Stimulated activated CD8-positive, alpha-beta memory T cell treated with anti-CD3 and anti-CD28 coated beads, Interleukin-4, amount 100 ng/mL, for 1 hour (primary cell): ENCODE measurements at places on chromosomes 12 and 14.
A peak's percentile ranks its signal among the peaks of the same experiment; 100 is the strongest.

- DNase-seq, result no peak
These were observed 996.8 kb upstream of the TMEM132C start for GRCh38 chr12:127270193-127270592.

DNA sequence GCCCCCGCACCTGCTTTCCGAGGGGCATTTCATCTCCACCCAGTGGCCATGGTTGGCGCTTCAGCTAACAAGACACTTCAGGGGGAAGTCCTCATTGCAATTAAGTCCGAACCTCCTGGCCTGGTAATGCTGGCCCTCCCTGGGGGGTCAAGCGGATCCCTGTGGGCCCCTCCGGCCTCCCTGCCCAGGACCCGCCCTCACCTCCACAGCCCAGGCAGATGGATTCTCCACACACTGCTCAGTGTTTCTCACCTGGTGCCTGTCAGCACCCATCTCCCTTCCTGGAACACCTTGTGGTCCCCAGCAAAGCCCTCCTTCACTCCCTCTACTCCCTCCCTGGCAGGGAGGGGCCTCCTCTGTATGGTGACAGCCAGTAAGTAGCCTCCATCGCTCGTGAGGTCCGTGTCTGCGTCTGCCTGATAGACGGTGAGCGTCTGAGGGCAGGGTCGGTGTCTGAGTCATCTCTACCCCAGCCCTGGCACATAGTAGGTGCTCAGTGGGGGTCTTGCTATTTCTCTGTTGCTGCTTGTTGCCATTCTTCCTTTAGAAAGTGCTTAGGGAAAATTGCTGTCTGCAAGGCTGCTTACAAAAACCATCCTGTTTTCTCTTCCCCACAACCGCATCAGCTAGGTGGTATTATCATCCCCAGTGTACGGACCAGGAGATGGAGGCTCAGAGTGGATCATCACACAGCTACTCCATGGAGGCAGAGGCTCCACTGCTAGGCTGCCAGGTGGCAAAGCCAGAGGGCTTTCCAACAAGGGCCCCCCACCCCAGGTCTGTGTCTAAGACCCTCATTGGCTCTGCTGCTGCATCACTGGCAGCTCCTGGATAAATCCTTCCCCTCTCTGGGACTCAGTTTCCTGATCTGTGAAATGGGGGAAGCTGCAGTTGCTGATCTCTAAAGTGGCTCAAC lies 39.7 kb upstream of the EML1 start:
- no peak for DNase-seq

GRCh38 chr14:61048640-61049039 lies 67.6 kb downstream of the SLC38A6 start:
- no peak for DNase-seq

DNA sequence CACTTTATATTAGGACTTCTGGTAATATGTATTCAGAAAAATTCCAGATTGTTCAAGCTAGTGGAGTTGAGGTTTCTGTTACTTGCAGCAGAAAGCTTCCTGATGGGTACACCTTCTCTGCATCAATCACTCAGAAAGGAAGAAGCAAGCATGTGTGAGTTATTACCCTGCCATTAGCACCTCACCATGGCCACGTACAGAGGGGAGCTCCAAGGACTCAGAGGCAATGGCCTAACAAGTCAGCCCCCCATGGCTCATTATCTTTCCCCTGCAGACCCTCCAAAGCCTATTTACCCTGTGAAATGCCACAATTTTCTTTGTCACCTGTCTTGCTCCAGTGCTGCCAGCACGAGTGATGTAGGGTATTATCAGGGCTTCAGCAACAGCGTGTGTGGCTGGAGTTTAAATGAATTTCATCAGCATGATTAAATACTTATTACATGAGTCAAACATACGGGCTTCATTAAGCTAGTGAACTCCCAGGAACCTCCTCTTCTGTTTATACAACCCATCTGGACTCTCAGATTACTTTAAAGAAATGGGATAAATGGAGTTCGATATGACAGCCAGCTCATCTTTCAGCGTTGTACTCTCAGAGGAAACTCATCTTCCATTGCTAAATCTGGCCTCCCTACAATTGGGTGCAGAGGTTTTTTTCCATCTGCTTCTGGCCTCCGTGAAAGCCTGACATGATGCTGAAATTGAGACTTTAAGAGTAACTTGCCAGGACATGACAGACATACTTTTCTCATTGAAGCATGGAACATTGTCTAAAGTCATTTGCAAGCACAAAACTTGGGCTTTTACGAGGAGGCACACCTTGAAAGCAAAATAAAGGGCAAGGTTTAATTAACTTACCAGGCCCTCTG lies 135.9 kb downstream of the TMEM30B start:
- no peak for DNase-seq

DNA sequence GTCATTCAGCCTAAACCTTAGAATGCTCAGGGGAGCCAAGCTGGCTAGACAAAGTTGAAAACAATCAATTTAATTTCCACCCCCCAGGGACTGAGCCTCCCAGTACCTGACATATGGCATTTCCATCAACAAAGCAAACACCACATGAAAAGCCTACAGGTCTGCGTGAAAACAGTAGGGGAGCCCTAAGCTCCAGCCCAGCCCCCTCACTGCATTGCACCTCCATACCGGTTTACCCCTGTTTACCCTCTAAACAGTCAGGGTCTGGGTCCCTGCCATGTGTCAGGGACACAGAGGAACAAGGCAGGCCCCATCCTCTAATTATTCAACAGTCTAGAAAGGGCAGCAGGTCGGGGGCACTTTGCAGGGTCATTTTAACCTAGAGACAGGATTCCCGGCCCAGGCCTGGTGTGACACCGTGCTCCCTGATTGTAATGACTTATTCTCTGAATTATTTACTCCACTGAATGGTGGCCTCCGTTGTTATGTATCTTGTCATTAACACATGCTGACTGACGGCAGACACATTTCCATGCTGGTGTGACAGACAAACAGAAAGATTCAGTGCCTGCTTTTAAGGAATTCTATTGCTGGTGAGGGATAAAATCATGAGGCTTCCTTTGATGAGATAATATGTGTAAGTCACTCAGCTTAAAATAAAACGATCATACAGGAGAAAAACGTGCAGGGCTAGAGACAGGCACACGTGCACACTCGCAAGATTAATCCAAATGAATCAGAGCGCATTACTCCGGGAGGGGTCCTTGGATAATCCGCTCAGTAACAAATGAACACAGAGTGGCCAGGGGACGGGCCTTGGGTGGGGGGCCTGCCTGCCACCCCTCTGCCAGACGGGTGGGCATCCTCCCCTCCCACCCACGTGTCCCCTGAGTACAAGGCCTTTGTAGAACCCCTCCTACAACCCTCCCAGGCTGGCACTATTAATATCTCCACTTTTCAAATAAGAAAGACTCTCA lies 23.2 kb downstream of the CCDC88C start:
- no peak for DNase-seq

GRCh38 chr14:38342803-38343202 lies 86.9 kb upstream of the CLEC14A start:
- DNase-seq, result no peak

DNA sequence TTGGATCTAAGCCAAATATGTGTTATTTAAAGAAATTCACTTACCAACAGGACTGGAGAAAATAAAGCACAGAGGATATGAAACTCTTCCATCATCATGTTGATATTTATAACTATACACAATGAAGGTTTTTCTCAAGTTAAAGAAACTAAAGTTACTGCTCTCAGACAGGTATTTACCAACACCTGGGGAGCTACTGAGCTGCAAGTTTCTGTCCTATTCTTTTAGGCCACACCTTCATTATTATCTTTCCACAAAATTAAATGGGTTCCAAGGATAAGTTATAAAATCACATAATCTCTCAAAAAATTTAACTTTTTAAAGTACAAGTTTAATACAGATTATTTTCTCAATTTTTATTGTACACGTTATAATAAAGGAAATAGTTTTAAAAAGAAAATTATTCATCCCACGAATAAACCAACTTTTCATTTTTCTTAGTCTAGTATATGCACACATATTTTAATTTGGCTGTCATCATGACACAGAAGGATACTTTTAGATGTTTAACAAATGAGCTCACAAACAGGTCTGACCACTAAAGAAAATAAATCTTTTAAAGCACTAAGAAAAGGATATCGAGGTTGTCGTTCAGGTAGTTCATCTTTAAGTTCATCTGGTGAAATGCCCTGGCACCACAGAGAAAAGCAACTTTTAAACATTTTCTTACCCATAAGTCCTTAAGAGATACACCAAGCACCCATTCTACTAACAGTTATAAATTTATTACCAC lies 7.8 kb downstream of the GMFB start:
- no peak for DNase-seq

GRCh38 chr12:91507754-91508153 lies 325.1 kb upstream of the DCN start:
- no peak for DNase-seq

- no peak for DNase-seq
These were observed 50.7 kb upstream of the PTPRR start for GRCh38 chr12:70971001-70971794.

DNA sequence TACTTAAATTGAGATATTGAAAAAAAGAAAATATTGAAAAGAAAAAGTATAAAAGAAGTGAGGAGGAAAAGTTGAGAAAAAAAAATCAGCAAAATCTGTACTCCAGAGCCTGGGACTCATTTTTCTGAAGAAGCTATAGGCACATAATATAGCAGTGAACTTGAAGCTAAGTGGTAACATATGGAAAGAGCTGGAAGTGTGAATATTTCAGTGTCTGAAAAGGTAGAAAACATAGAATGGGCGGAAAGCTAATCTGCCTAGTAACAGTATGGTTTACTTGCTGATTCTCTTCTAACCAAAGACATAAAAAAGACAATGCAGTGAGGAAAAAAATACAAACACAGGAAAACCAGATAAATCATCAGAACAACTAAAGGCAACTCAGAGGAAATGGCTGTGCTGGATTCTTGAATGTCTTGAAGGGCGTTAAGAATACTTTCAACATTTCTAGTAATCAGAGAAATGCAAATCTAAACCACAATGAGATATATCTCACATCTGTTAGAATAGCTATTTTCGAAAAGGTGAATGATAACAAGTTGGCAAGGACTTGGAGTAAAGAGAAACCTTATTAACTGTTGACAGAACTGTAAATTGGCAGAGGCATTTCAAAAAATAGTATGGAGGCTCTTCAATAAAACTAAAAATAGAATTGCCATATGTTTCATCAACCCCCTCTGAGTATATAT lies 784.6 kb downstream of the LRFN5 start:
- no peak for DNase-seq

GRCh38 chr14:23352506-23353432 lies at the start of gene SLC22A17:
SLC22A17 (minus strand) TSS chr14:23352887.
- peak; percentile 8 for DNase-seq

- DNase-seq, result no peak
These were observed 53.3 kb downstream of the BICD1 start for GRCh38 chr12:32159925-32160324.

DNA sequence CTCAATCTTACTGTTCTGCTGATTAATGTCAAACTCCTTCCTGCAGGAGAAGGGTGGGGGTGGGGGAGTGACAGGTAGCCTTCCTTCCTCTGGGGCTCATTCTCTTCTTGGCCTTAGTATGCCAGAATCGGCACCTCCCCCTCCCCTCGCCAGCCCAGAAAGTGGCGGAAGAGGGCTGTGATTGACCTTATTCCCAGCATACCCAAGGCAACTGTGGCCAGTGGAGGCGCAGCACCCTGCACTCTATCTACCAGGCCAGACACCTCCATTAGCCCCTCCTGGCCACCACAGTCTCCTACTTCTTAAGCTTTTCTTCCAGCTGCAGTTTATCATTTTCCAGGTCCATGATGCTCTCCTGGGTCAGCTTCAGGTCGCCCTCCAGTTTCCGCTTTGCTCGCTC lies 15.5 kb downstream of the MYH6 start:
- DNase-seq, result no peak

DNA sequence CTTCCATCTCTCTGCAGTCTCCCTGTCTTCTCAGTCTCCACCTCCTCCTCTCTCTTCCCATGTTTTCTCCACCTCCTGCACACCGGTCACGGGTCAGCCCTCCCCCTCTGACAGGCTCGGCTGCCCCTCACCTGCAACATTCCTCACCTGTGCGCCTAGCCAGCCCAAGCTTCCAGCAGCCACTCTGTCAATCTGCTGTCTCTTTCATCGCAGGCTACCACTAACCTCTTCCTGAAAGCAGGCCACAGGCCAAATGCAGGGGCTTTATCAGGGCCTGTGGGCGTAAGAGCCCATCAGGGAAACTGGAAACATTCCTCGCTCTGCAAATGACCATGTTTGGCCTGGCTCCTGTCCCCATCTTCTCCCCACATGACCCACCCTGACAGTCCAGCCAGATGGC lies 34.5 kb downstream of the CMKLR1 start:
- DNase-seq, result no peak

- DNase-seq, result no peak
These were observed 19.8 kb downstream of the GALNT4 start for GRCh38 chr12:89504560-89505346.
